ENCODE measurements at places on chromosomes 1 and 21. TPM values are rescaled to one million over a fixed set of nuclear protein-coding genes. Genes with fewer than 3 reads are reported as not detected.

Gene SHE
- polyA plus RNA-seq, result 9.8 TPM

Gene GJB3
- 0.23 TPM for polyA plus RNA-seq

Gene TRAF3IP3
- 1.7 TPM for polyA plus RNA-seq

Gene GPR161
- polyA plus RNA-seq, result 21.7 TPM

Gene FMO3
- polyA plus RNA-seq, result 0.28 TPM

DNA sequence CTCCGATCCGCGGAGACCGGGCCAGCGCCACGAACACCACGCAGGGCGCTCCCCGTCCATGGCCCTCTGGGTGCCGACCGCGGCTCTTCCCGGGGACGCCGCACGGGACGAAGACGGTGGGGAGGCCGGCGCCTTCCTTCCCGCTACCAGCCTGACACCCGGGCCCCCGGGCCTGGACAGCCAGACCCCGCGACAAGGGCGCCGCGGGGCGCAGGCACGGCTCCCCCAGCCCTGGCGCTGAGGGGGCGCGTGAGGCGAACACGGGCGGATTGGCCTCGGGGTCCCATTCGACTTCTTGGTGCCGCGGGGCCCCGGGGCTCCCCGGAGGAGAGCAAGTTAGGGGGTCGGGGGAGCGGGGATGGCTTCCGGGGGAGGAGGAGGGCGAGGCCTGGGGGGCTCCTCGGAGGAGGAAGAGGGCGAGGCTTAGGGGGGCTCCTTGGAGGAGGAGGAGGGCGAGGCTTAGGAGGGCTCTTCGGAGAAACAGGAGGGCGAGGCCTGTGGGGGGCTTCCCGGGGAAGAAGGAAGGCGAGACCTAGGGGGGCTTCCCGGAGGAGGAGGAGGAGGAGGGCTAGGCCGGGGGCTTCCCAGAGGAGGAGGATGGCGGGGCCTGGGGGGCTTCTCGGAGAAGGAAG lies 537 bp upstream of the KLHL17 start:
- DNase-seq, result no peak

- no peak for DNase-seq
Observed at GRCh38 chr1:27410709-27411108, 18.3 kb downstream of the GPR3 start.

DNA sequence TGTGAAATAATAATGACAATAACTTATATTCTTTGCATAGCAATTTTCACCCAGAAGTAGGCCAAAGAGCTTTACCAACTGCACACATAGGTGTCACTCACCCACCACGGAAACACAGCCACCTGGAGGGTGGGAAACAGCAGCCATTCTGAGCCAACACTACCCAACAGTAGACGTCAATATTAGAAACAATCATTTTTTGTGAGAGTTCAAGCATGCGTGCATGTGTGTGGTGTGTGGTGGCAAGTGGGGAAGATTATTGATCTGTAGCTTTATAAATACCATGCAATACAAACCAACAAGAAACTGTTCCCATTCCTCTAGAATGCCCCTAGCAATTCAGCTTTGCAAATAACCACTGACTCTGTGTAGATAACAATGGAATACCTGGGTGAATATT lies 19.1 kb downstream of the PROX1 start:
- DNase-seq, result no peak

- DNase-seq, result no peak
Observed at GRCh38 chr1:13733711-13734110, 33.7 kb downstream of the PRDM2 start.

- DNase-seq, result no peak
Observed at GRCh38 chr1:175504875-175505555, 238.4 kb downstream of the TNR start.

- DNase-seq, result no peak
Observed at GRCh38 chr1:99004254-99004860, 304 bp downstream of the PLPPR5 start.

- DNase-seq, result no peak
Observed at GRCh38 chr1:228190182-228190581, 17.7 kb upstream of the OBSCN start.

GRCh38 chr1:218090459-218090858 lies 194.6 kb upstream of the RRP15 start:
- no peak for DNase-seq

DNA sequence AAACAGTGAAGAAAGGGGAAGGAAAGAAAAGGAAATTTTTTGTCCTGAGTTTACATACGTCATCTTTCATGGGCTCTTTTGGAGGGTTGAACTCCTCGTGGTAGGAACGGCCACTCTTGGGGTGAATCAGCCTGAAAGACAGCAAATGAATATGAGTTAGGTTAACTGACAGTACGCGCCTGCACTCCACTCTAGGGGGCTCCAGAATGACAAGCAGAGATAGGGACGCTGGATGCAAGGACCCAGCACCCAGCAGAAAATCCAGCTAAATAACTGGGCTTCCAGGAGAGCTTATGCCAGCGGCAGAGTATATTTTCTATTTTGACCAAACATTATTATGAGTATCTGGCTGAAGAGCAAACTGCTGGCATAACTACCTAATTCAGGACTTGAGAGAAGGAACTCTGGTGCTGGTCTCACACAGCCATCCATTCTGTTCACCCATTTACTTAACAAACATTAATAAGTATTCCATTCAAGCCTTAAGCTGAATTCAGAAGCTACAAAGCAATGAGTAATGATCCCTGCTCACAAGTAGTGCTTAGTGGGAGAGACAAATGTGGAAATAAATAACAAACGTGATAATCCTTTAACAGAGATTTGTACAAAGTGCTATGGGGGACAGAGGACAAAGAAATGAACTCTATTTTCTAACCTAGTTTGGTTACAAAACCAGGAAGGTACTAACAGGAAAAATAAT lies 22.1 kb downstream of the AK2 start:
- no peak for DNase-seq

DNA sequence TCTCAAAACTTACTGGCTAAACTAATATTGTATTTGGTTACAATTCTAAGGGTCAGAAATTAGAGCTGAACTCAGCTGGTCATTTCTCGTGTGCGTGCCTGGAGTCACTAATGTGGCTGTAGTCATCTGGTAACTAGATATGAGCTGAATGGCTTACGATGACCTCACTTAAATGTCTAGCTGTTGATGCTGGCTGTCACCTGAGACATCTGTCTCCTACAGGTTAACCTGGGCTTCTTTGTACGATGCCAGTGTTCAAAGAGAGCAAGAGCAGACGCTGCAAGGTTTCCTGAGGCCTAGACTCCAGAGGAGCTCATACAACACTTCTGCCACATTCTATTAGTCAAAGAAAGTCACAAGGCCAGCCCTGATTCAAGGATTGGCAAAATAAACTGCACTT lies 17.1 kb upstream of the ALG6 start:
- no peak for DNase-seq

DNA sequence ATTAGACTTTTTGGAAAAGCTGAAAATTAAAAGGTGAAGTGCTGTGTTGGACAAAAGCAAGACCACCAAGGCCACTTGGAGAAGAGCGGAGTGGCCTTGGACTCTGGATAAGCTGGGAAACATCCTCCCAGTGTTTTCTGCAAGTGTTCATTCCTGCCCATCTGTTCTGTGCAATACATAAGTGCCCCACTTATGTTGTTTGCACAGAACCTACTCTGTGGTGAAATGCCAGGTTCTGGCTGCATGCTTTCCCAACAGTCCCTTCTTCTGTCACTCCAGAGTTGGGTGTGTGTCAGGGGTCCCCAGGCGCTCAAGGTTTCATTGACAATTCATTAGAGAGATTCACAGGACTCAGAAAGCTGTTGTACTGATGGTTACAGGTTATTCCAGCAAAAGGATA lies 30.3 kb downstream of the NHLH2 start:
- no peak for DNase-seq

- DNase-seq, result no peak
Observed at GRCh38 chr1:154765970-154766369, 104.1 kb downstream of the KCNN3 start.

Measured in left kidney (tissue), 8 donors.